ENCODE measurements at places on chromosomes 4 and X.

DNA sequence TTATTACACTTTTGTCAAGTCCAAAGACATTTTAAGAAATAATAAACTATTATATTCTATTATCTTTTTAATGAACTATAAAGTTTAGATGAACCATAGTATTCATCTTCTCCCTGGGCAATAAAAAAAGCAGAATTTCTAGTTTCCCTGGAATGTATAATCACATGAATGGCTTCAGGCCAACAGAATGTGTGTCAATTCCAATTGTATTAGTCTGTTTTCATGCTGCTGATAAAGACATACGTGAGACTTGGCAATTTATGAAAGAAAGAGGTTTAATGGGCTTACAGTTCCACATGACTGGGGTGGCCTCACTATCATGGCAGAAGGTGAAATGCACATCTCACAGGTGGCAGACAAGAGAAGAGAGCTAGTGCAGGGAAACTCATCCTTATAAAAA is 70.7 kb upstream of the ANXA10 start:
- no peak for DNase-seq

DNA sequence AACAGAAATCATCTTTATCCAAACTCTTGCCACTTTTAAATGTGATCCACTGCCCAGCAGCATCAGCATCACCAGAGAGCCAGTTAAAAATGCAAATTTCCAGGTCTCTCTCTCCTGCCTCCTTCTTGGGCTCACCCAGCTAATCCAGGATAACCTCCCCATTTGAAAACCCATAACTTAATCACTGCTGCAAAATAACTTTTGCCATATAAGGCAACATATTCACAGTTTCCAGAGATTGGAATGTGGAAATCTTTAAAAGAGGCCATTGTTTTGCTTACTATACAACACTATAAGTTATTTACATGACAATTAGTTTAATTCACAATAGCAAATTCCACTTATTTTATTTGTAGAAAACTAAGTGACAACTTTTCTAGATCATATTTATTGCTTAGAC is 4.8 kb upstream of the EXOSC9 start:
- DNase-seq = no peak

DNA sequence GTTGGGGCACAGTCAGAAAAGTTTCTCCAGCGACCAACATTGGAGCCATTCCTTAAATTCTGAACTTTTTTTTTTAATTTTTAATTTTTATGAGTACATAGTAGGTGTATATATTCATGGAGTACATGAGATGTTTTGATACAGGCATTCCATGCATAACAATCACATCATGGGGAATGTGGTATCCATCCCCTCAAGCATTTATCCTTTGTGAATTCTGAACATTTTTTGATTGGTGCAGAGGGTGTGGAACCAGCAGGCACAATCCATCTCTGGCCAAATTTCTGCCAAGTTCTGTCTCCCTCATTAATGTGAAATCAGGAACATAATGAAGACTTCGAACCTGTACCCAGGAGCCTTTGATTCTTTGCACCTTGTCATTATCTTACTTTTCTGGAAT is 267.0 kb downstream of the FRMPD4 start:
- no peak for DNase-seq

DNA sequence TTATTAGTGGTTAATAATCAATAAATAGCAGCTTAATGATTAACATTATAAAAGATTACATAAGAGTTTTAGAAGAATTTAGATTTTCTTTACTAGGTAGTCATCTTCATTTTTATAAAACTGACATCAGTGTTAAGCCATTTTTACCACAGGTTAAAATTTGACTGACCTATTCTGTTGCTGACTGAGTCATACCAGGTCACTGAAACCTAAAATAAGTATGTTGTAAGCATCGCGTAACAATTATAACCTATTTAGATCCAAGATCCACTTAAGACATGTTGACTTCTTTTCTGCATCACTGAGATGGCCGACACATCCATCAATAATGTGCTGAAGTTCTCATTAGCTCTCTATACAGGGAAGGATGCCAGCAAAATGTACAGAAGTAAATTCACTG is 36.7 kb downstream of the ARX start:
- DNase-seq = no peak

DNA sequence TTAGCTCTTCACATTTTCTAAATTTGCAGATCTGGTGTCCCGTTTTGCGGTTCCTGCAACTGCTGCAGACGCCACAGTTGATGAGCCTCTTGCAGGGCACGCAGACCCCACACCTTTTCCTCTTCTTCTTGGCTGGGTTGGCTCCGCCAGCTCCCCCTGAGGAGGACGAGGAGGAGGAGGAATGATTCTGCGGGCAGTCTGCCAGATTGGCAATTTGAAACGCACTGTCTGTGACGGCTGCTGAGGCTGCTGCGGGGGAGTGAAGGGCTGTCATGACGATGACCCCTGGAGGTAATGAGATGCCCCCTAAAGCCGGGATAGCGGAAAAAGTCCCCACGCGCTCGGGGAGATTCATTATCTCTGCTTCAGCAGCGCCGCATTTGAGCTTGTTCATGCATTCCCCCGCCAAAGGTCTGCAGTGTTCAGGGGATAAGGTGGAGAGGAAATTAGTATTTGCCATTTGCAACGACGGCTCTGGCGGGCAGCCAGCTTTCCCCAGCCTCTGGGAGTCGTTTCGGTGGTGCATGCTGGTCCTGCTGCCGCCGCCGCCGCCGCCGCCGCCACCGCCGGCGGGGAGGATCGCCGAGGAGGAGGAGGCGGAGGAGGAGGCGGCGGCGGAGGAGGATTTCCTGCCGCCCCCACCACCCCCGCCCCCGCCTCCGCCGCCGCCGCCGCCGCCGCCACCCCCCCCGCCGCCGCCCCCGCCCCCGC is 3.8 kb downstream of the CXXC4 start:
- DNase-seq = no peak

GRCh38 chr4:158913766-158914165 is 144.9 kb downstream of the FNIP2 start:
- no peak for DNase-seq

GRCh38 chr4:85672959-85673358 is 198.0 kb downstream of the ARHGAP24 start:
- DNase-seq = no peak

DNA sequence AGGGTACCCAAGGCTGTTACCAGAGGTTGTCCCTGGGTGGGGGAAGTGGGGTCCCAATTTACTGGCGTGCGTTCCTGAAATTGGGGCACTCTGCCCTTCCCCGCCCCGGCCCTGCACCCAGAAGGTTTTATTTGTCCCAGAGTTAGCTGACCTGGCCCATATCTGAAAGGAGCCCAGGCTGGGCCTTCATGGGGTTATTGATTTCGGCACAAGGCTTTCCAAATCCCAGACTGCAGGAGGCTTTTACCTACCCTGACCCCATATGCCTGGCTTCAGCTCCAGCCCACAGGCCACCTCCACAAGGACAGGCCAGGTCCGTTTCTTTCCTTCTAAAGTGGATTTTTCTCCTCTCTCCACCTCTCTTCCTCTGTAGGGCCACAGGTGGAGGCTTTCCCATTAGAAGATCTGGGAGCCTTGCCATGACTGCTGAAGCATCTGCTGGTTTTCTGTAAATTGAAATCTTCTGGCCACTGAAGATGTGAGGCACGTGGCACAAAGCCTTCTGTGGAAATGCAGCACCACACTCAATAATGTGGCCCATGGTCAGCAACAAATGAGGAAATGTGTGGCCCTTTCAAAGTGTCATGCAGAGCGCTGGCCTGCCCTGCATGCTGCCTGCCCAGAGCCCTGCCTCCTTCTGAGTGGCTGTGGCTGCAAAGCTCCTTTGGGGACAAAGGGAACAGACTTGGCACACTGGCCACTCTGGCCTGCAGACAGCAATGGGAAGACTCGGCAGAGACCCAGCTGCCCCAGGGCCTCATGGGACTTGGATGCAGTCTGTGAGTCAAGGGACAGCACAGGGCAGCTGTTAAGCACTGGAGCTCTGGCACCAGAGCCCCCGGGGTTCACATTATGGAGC is 43.1 kb upstream of the MTM1 start:
- DNase-seq = no peak

- DNase-seq = no peak
These were observed 64.4 kb downstream of the SLC9A6 start for GRCh38 chrX:136049608-136050007.

DNA sequence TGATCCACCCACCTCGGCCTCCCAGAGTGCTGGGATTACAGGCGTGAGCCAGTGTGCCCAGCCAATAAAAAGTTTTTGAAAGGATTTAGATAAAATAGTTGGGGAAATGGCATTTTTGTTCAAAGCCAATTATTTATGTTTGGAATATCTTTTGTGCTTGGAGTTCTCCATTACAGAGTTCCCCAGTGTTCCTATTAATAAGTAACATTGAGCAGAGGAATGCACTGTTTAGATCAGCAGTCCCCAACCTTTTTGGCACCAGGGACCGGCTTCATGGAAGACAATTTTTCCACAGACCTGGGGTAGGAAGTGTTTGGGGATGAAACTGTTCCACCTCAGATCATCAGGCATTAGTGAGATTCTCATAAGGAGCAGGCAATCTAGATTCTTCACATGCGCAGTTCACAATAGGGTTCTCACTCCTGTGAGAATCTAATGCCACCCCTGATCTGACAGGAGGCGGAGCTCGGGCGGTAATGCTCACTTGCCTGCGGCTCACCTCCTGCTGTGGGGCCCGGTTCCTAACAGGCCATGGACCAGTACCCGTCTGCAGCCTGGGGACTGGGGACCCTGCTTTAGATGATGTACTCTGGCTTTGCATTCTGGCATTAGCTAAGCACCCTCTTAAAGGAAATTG is 8.3 kb downstream of the PKD2 start:
- no peak for DNase-seq

- DNase-seq = peak; percentile 1
These were observed 701.9 kb upstream of the ACTRT1 start for GRCh38 chrX:128754130-128754529.

GRCh38 chr4:145956288-145956890 is 17.8 kb upstream of the ZNF827 start:
- peak; percentile 40 for DNase-seq

- no peak for DNase-seq
These were observed 13.9 kb upstream of the RHOH start for GRCh38 chr4:40182954-40183353.

GRCh38 chrX:153657161-153657560 is 10.2 kb downstream of the DUSP9 start:
- no peak for DNase-seq

DNA sequence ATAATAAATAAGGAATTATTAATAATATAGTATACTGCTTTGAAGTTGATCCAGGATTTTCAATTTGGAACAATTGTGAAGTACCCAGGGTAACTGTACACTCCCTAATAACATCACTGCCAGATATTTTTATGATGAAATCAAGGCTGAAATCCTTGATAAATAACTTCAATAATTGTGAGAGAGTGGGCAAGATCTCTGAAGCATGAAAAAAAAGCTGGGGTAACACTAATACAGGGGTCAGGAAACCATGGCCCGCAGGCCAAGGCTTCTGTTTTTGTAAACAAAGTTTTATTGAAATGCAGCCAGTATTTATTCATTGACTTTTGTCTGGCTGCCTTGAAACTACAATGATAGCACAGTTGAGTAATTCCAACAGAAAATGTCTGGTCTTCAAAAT is 41.6 kb downstream of the CPEB2 start:
- DNase-seq = no peak

GRCh38 chr4:145295547-145295946 is 115.2 kb upstream of the OTUD4 start:
- no peak for DNase-seq

- DNase-seq = no peak
These were observed 41.0 kb upstream of the UCP1 start for GRCh38 chr4:140609548-140610425.

DNA sequence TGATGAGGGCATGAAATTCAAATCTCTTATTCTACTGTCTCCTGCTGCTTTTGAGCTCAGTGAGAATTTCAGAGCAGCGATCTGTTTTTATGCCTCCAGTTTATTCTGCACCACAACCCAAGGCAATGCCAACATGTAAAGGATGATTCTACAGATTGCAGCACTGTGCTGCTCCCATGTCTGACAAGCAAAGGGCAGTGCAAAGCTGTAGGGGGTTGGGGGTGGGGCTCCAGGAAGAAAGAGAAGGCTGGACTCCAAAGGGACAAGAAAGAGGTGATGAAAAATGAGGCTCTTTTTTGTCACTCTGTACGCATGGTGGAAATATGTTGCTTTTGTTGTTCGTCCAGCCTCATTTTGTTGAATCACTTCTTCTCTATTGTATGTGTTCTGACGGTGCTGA is 254.6 kb downstream of the STIM2 start:
- no peak for DNase-seq

DNA sequence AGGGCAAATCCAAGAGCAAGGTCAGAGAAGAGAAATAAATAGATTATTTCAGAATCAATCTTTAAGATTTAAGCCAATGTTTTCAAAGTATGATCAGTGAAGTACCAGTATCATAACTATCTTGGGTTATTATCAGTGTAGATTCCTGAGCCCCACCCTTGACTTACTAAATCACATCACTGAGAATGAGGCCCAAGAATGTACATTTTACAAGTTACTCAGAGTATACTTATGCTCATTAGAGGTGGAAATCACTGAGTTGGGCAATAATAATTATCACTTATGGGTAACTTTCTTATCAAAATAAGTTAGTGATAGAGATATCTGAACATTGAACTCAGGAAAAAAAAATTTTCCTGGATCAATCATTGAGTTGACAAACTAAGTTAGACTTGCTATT is 121.6 kb upstream of the NOCT start:
- DNase-seq = no peak

DNA sequence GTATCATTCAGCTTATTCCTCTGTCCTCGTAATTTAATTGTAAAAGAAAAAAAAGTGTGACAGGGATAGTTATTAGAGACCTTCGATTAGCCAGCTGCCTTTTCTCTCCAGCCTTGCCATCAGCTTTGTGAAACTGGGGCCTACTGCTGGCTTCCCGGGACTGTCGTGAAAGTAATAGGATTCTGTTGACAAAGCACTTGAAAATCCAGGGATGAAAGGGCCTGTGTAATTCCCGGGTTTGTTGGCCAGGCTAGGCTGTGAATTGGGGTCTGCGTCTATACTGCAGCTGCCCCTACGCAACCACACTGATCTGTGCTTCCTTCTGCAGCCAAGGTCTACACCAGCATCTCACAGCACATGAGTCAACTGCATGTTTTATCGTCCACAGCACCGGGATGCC is 120.4 kb upstream of the SCML1 start:
- no peak for DNase-seq

DNA sequence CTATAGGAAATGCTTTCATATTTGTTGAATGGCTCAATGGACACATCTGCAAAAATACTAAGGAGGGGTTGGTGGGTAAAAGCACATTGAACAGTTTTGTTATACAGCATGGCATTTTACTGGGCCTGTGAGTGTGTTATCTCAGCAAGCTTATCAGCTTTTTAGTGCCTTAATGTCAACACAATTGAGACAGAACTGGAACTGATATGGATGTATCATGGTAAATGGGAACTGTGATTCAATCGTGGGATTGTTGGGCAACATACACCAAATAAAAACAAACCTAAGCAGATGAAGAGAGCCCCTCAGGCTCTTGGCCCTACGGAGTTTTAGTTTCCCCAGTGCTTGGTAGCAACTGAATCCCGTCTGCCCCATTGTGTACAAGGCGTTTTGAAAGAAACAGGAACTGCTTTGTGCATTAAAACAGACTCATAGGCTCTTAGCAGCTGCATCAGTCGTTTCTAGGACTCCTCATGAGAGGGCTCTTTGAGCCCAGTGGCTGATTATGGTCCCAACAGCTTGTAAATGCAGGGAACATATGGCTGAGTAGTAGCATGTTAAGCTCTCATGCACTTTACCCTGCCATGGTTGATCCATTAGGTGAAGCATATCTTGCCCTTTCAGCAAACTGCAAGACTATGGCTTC is 7.3 kb downstream of the GPR119 start:
- DNase-seq = no peak

Data from NT2/D1 (cell line).